Keratinocyte (primary cell): ENCODE measurements at places on chromosomes 7 and 10. TPM values are rescaled to one million over a fixed set of nuclear protein-coding genes. Genes with fewer than 3 reads are reported as not detected.

DNA sequence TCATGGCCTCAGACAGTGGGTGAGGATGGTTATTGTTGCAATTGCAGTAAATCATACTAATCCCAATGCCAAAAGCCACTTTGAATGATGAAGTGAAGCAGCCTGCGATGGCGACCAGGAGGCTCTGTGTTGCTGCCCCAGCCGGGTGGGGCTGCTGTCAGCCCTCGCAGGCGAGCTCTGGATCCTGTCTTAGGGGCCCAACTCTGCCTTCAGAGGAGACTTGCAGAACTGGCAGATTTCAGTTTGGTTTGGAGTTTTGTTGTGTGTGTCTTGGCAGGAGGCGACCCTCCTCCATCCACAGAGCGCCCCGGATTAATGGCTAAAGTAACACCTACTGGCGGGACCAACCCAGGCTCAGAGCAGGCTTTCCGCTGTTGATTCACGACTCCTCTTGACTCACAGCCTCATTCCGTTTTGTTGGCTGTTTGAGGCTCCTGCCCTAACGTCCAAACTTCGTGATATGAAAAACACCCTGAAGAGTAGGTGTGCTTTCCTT is 67.9 kb upstream of the BMPER start:
- DNase-seq = no peak

CYP3A7 gene
- polyA plus RNA-seq = not detected in 3 replicates

DNA sequence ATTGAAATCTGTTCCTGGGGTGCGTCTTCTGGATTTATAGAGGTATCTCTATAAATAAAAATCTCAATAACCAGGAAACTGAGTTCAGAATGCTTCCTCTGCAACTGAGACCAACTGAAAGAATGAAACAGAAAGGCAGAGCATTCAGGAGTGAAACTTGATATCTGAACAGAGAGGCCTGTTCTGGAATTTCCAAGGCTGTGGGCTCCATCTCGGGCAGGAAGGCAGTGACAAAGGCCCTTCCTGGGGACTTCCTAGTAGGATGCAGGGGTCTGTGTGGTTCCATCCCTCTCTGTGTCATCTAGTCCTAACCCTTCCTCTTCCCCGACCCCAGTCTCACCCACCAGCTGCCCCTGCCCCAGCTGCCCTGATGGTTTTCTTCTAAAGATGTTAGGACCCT is 52.0 kb downstream of the JCAD start:
- no peak for DNase-seq

- no peak for DNase-seq
These were observed 425.0 kb upstream of the ETV1 start for GRCh38 chr7:14414274-14414986.

GRCh38 chr10:105756386-105756785 is 1115.3 kb downstream of the SORCS3 start:
- no peak for DNase-seq

CCZ1 gene
- polyA plus RNA-seq = 58.1 to 110 TPM (median 73.5 TPM) in 3 replicates

SRGN gene
- 2.1 to 3.2 TPM (median 2.7 TPM) in 3 replicates for polyA plus RNA-seq

GRCh38 chr10:63456437-63457210 is 9.2 kb downstream of the JMJD1C start:
- no peak for DNase-seq
